ENCODE measurements at places on chromosomes 11 and 22.
A peak's percentile ranks its signal among the peaks of the same experiment; 100 is the strongest.

DNA sequence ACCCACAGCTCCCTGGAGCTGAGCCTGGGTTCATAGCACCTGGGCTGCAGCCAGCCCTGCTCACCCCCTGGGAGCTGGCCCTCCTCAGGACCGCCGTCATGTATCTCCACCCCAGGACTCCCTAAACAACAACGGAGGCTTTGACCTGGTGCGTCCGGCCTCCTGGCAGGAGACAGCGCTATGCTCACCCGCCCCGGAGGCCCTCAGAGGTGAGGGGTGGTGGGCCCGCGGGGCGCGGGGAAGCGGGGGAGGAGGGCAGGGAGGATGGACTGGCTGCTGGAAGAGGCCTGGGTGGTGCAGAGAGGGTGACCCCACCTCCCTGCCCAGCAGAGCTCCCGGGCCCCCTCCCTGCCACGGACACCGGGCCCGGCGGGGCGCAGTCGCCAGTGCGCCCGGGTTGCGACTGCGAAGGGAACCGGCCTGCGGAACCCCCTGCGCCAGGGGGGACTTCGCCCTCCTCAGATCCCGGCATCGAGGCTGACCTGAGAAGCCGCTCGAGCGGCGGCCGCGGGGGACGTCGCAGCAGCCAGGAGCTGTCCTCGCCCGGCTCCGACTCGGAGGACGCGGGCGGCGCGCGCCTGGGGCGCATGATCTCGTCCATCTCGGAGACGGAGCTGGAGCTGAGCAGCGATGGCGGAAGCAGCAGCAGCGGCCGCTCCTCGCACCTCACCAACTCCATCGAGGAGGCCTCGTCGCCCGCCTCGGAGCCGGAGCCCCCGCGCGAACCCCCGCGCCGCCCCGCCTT, 3.1 kb downstream of the MAPK8IP2 start:
- DNase-seq = no peak

GRCh38 chr22:38867471-38868285, 4.3 kb downstream of the CBX6 start:
- no peak for DNase-seq

GRCh38 chr22:30240541-30241417, 5.8 kb downstream of the LIF start:
- DNase-seq = no peak

GRCh38 chr11:117731722-117732290, 65.2 kb downstream of the DSCAML1 start:
- DNase-seq = no peak

DNA sequence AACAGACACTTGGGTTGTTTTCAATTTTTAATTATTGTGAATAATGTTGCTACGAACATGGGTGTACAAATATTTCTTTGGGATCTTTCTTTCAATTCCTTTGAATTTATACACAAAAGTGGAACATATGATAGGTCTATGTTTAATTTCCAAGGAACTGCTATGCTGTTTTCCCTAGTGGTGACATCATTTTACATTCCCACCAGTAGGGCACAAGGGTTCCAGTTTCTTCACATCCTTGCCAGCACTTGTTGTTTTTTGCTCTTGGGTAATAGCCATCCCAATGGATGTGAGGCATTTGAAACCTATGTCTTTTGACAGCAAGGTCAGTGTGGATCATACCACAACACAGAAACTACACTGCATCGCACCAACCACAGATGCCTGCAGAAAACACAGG, 41.8 kb upstream of the SCN3B start:
- DNase-seq = no peak

GRCh38 chr11:22677153-22677903, 10.9 kb downstream of the GAS2 start:
- no peak for DNase-seq

DNA sequence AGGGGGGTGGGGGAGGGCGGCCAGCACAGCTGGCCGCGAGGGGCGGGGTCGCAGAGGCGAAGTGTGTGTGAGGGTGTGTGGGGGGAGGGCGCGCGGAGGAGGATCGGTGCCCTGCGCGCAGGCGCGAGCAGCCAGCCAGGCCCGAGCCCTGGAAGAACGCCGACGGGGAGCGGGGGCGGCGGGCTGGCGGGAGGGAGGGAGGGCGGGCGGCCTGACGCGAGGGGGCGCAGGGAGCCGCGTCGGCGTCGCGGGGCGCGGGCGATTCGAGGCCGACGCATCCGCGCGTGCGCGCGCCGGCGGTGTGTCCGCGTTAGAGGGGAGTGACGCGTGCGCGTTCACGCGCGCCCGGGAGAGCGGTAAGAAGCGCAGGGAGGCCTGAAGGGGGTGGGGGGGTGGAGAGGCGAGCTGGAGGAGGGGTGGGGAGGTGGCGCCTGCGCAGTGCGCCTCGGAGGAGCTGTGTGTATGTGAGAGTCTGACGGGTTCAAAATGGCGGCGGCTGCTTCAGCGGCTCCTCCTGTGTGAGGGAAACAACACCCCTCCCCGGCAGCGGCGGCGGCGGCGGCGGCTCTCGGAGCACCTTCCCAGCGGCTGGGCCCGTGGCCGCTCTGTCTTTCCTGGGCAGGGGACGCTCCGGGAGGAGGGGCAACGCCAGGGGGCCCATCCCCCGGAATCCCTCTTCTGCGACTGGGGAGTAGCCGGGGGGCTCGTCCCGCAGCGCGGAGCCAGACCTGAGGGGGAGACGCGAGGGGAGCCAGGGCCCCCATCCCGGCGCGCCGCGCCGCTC, at the start of gene KDM2A:
Gene KDM2A, plus strand, starts transcription at position 463 of the 784 bp plus-strand sequence. CDS start 2,054 bp downstream, outside the sequence.
- DNase-seq = peak; percentile 100

DNA sequence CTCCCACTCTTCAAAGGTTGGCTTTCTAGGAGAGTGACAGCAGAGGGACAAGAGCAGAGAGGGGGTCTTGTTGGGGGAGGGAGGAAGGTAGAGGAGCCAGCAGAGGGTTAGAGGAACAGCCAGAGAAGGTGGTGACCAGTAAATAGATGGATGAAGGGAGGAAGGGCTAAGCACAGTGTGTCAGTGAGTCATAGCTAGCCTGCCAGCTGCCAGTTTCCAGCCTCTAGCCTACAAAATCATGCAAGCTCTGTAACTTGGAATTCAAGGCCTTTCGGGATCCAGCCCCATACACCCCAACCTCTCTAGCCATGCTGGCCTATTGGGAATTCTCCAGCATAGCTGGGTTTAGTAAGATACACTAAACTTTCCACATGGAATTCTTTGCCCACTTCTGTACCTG, 147.4 kb upstream of the TEAD1 start:
- DNase-seq = no peak

DNA sequence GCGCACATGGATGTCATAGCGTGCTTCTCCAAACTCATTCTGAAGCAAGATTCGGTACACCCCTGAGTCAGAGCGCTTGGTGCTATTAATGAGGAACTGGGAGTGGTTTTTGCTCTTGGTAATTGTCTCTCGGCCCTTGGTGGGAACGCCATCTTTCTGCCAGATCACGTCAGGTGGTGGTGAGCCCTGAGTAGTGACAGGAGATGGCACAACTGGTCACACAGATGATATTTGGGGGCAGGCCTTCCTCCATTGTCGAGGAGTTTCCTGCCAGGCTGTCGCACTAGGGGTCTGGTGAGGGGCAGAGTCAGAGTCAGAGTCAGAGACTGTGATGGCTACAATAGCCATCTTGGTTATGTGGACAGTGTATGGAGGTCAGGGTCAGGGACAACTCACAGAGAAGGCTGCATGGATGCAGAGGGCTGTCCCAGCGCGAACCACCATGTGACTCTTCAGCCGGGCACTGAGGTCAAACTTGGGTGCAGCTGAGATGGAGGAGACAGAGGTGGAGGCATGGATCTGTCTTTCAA, 9.3 kb downstream of the TMEM86A start:
- DNase-seq = no peak

- peak; percentile 82 for DNase-seq
These were observed 10.3 kb upstream of the BIK start for GRCh38 chr22:43100225-43100624.

- DNase-seq = no peak
These were observed 301.8 kb upstream of the CADM1 start for GRCh38 chr11:115806056-115806455.

- DNase-seq = no peak
These were observed 8.5 kb downstream of the RAB3IL1 start for GRCh38 chr11:61908730-61909316.

- peak; percentile 43 for DNase-seq
These were observed 24.1 kb downstream of the GRAMD1B start for GRCh38 chr11:123454060-123454651.

DNA sequence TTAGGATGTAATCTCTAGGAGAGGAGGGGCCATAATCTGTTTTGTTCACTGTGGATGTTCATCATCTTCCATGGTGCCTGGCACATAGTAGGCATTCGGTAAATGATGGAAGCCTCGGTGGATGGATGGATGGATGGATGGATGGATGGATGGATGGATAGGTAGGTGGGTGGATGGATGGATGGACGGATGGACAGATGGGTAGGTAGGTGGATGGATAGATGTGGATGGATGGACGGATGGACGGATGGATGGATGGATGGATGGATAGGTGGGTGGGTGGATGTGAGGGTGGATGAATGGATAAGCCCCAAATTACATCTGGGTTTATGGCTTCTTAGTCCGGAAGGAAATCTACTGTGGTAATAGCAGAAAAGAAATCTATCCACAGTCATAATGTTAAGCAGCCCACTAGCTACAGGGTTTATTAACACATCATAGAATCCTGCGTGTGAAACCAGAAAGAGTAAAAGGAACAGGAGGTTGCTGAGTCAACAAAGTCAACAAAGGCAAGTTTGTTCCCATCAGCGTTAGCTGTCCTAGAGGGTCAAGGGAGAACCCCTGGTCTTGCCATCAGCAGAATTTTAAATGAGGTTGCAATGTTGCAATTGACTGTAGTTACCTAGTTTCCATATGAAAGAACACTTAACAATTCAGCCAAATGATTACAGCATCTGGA, 82.8 kb downstream of the C11orf91 start:
- DNase-seq = no peak

GRCh38 chr11:71446150-71446549, 2.0 kb downstream of the DHCR7 start:
- DNase-seq = no peak

- DNase-seq = no peak
These were observed 33.6 kb upstream of the TECTA start for GRCh38 chr11:121067453-121067852.

DNA sequence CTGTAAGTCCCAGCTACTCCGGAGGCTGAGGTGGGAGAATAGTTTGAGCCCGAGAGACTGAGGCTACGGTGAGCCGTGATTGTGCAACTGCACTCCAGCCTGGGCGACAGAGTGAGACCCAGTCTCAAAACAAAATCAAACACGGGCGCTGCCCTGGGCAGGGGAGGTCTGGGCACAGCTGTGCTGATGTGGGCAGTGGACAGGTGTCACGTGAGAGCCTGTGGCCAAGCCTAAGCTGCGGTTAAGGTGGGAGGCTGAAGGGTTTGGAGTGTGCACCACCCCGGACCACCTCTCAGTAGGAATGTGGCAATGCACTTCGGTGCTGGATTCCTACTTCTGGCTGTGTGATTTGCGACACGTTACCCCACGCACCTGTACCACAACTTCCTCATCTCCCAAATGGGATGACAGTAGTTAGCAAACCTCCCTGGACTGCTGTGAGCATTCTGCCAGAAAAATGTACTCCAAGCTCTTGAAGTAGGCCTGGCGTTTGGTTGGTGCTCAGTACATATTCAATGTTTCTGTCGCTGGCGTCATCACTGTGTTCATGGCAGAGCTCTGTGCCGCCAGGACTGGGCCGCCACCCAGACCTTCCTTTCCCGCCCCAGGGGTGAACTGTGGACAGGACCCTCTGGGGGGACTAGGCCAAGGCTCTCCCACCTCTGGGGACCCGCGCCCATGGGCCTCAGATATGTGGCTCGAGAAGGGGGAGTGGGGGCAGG, 807 bp upstream of the ZNF74 start:
- no peak for DNase-seq

GRCh38 chr11:128201801-128202200, 385.6 kb downstream of the ETS1 start:
- DNase-seq = no peak

GRCh38 chr22:39960791-39961746, 872 bp downstream of the TMA7B start:
- peak; percentile 84 for DNase-seq

DNA sequence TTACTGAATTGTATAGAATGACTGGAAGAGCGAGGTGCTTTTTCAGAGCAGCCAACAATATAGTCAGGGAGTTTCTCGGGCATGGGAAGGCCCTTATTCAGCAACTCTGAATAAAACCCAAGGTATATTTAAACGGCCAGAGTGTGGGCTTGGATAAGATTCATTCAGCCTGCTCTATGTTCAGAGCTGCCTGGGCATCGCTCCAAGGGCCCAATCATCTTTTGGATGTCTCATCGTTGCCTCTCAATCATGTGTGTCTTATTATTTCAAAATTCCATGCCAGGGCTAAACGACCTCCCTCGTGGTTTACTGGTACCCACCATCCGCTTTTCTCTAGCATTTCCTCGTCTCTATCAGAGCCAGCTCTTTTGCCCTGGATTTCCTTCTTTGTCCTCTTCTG, 19.5 kb upstream of the NTM start:
- no peak for DNase-seq

DNA sequence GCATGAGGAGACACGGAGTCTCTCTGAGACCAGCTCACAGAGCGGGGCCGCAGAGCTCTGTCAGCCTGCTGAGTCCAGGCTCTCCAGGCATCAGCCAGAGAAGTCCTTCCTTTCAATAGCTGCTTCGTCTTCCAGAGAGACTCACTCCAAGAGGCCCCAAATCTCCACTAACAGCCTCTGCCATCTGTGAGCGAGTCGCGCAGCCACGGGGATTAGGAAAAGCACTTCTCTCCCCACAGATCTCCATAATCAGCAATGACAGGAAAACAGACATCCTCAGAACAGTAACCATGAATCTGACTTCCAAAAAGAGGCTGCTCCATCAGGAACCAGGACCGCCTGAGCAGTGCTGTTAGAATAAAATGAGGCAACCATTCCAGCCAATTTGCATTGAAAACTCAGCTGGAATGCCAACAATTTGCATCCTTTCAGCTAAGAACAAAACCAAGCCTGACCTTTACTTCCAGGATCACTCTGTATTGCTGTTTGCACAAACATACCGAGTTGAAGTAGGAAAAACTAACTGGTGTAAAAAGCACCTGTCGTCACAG, 65.4 kb downstream of the SMCO4 start:
- DNase-seq = no peak

DNA sequence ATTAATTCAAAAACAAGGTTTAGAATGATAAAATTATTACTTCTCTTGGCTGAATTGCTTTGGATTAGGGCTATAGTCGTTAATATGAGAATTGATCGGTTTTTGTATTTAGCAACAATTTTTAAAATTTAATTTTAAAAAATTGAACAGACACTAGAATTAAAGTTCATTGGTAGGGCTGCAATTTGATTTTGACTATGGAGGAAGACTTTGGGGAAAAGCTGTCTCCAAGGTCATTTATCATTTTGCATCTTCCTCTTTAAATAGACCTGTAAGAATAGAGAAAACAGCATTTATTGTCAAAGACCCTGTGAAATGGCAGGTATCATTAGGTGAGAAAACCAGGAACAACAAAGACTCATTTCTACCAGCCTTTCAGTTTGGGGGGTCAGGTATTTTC, at the start of gene OR4S2:
Gene OR4S2, plus strand, starts transcription at position 301 of the 400 bp plus-strand sequence. CDS start 2,577 bp downstream, outside the sequence.
- DNase-seq = no peak

- DNase-seq = no peak
These were observed 36.1 kb upstream of the ST14 start for GRCh38 chr11:130123414-130124040.

DNA sequence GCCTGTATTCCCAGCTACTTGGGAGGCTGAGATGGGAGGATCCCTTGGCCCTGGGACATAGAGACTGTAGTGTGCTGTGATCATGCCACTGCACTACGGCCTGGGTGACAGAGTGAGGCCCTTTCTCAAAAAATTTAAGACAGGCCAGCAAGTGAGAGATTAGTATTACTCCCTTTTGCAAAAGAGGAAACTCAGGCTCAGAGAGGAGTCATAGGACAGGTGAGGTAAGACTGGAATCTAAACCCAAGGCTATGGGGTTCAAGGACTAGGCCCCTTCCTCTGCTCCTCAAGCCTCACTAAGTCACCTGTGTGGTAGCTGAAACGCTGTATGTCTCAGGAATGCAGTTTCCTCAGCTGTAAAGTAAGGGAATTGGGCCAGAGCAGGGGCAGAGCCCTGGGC, 1.6 kb upstream of the P2RY2 start:
- no peak for DNase-seq
